ENCODE measurements at places on chromosomes 2 and 18.

DNA sequence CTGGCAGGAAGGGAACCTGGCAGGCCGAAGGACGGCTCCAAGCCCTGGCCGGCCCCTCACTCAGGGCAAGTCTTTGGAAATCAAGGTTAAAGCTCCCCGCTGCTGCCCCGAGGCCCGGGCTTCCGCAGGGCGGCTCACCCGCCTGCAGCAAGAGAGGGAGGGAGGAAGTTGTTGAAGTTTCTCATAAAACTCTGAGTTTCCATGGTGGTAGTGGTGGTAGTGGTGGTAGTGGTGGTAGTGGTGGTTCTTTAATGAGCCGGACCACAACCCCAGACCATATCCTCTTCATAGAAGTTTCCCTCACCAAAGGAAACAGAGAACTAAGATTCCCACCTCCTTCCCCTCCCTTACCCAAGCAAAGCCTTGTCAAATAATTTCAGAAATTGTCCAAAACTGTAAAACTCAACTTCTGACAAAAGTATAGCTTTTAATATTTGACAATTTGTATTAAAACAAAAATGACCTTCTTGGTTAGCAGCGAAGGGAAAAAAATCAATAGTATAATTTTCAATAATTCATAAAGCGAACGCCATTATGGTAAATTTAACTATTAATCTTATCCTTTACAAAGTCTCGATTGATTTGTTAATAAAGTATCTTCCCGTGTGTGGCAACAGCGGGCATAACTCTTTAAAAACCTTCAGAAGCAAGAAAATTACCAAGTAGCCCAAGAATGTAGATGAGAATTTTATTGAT, 1.5 kb upstream of the HOXD10 start:
- no peak for DNase-seq

- DNase-seq = peak; percentile 14
Measured at GRCh38 chr2:74690571-74690970, 36.5 kb downstream of the SEMA4F start.

DNA sequence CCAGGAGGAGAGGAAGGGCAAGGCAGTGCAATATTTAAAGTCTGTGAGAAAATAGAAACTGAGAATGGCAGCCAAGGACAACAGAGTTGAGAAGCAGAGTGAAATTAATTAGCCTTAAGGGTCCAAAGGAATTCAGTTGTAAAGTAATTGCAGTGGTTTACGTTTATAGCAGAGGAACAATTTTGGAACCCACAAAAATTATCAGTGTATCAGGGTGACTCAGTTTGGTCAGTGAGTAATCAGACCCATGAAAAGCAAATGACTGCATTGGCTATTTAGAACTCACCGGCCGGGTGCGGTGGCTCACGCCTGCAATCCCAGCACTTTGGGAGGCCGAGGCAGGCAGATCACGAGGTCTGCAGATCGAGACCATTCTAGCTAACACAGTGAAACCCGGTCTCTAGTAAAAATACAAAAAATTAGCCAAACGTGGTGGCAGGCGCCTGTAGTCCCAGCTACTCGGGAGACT, 245.8 kb upstream of the SLC39A10 start:
- no peak for DNase-seq

DNA sequence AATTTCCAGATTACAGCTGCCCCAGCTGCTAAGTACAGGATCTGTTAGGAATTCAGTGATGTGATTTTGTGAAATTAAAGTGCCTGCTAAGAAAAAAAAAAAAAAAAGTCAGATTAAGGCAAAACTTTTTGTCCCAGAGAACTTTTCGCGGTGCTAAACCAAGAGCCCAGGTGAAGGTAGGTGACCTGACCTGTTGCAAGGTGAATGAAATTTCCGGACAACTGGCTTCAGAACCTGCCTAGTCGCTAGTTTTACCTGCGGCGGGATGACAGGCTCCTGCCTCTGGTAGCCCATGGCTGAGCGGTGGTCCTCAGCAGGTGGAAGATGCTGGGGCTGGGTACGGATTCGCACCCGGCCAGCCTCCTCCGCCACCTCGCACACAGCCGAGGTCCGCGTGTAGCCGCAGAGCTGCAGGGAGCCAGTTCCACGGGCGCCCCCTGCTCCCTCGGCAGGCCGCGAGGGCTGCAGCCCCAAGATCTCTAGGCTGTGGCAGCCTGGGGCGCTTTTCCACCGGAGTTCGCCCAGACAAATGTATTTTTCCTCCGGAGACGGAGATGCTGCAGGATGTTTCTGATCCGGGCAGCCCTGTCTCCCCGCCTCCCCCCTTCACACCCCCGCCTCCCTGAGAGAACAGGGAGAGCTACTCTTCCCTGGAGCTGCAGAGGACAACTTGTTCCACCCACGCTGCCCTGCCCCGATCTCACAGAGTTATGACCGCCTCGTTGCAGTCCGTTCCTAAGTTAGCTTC, at the start of gene SLC38A11:
Gene SLC38A11, minus strand, starts transcription at position 572 of the 748 bp plus-strand sequence. Its CDS starts 278 bp downstream, at position 294.
- no peak for DNase-seq

GRCh38 chr18:32769586-32770053, 3.2 kb downstream of the KLHL14 start:
- no peak for DNase-seq
